Esophagus squamous epithelium (tissue), 5 donors: ENCODE measurements at places on chromosomes 6 and 20.

- no peak for DNase-seq
Observed at GRCh38 chr6:37777272-37777834, 42.2 kb upstream of the ZFAND3 start.

DNA sequence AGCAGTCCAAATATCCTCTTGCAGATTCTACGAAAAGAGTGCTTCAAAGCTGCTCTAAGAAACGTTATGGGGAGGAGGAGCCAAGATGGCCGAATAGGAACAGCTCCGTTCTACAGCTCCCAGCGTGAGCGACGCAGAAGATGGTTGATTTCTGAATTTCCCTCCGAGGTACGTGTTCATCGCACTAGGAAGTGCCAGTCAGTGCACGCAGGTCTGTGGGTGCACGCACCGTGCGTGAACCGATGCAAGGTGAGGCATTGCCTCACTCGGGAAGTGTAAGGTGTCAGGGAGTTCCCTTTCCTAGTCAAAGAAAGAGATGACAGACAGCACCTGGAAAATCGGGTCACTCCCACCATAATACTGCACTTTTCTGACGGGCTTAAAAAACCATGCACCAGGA is 272.1 kb upstream of the DEFB115 start:
- no peak for DNase-seq

DNA sequence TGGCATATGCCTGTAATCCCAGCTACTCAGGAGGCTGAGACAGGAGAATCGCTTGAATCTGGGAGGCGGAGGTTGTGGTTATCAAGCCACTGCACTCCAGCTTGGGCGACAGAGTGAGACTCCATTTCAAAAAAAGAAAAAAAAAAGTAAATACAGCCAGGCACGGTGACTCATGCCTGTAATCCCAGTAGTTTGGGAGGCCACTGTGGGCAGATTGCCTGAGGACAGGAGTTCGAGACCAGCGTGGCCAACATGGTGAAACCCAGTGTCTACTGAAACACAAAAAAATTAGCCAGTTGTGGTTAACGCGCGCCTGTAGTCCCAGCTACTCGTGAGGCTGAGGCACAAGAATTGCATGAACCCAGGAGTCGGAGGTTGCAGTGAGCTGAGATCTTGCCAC is 1.5 kb upstream of the NINL start:
- DNase-seq: no peak

GRCh38 chr6:144654506-144654905 is 369.4 kb downstream of the UTRN start:
- no peak for DNase-seq

DNA sequence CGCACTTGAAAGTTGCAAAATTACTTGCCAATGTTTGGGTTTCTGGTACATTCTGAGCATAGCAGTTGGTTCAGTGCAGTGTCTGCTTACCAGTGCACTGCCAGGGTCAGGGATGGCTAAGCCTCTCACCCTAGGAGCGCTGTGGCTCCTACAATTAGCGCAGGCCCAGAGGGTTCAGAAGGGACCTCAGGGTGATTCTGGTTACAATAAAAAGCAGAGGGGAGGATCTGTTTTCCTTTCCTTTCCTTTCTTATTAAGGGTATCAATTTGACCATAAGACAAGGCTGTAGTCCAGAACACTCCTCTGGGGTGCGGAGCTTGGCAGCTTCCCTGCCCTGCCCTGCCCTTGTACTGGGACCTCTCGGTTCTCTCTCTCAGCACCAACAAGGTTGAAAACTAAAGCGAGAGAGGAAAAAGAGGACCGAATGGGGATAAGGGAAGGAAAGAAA is 2.6 kb downstream of the MAFB start:
- DNase-seq: no peak

GRCh38 chr20:57746832-57747404 is 37.1 kb upstream of the PMEPA1 start:
- DNase-seq: no peak

DNA sequence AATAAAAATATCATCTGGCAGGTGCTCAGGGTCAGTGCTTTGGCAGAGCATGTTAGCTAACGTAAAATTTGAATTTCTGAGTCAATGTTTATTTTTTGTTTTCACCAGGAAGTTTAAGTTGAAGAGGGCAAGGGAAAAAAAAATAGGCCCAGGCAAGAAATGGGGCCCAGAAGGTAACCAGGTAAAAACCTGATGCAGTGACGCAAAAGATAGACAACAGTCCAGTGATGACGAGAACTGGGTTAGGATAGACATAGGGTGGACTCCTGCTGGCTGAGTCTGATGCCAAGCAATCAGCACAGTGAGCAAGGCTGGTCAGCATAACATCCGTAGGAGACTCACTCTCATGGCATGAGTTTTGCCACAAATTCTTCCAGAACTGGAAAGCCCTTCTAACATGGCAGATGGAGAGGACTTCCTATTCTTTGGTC is 42.2 kb downstream of the ZHX3 start:
- DNase-seq: no peak

DNA sequence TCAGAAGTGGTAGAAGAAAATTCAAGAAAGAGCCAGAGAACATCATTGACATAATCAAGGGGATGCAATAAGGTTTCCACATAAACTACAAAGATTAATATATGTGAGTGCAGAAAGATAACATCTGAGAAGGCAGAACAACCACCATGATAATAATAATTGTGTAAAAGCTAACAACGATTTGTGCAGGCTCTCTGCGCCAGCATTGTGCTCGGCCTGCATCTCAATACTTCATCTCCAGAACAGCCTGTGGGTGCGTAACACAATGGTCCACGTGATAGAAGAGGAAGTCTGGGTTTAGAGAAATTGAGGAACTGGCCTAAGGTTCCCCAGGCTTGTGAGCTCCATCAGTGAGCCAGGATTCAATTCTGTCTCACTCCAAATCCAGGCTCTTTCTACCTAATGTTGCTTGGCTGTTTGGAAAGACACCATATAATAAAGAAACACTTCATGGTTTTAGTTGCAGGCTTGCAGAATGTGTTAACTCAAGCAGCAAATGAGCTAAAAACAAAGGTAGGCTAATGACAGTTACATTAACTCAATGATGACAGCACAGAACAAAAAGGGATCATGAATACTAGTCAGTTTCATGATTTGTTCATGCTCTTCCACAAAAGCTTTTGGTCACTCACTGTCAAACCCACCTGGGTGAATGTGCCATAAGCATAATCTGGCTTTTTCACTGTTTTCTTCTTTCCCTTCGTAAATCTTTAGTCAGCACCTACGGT is 71.2 kb downstream of the LY86 start:
- no peak for DNase-seq

DNA sequence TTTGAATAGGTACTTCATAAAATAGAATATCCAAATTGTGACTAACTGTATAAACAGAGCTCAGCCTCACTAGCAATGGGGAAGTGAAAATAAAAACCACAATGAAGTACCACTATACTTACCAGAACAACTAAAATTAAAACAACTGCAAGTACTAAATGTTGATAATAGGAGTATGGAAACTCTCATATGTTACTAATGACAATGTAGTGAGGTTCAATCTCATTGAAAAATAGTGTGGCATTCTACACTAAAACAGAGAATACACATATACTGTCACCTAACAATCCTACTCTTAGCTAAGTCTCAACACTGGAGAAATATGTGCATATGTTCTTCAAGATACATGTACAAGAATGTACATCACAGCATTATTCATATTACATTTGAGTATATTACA is 132.0 kb upstream of the CARMIL1 start:
- DNase-seq: no peak

DNA sequence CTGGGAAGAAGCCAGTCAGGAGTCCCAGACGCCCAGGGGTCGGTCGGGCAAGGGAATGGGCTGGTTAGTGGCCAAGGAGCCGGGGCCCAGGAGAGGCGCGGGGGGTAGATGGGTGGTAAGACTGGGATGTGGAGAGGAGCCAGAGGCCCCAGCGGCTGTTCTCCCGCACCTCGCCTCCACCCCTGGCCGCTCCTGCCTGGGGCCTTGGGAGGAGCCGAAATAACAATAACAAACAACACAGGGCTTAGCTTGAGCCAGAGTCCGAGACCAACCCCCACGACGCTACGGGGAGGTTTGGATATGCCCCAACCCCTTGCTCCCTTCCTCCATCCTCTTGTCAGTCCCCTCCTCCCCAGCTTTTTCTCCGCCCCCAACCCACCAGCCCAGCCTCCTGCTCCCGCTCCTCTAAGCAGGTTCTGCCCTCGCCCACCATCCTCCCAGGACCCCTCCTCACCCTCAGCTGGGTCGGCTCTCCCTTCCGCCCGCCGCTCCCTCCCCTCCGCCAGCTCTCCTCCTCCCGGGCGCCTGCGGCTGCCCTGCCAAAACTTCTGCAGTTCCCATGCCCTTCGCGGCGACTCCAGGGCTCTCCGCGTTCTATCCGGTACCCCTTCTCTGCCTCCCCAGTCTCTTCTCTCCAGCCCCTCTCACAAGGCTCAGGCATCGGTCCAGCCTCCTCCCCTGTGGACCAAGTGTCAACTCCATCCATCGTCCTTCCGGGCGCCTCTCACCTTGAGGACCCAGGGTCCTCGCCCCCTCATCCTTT is 1.1 kb downstream of the RNF39 start:
- DNase-seq: no peak

DNA sequence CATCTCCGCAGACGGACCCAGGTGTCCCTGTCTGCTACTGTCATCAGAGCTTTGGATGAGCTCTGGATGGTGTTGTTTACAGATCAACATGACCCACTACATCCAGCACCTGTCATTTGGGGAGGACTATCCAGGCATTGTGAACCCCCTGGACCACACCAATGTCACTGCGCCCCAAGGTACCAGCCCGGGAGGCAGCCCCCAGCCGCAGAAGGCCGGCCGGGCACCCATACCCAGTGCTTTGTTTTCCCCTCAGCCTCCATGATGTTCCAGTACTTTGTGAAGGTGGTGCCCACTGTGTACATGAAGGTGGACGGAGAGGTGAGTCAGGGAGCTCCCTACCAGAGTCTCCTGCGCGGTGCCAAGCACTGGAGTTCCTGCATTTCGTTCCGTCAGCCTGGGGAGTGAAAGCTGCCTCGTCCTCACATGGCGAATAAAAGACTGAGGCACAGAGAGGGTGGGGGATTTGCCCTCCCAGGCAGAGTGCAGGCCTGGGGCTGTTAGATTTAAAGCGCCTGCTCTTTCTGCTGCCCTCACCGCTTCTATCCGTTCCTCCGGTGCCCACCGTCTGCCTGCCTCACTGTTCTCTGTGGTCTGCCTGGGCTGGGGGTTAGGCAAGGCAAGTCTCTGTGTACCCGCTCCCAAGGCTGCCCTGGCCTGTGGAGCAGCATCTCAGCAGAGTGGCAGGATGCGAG is 14.2 kb downstream of the ERGIC3 start:
- no peak for DNase-seq

- DNase-seq: no peak
Observed at GRCh38 chr6:47007657-47008396, 34.3 kb downstream of the ADGRF1 start.

- no peak for DNase-seq
Observed at GRCh38 chr20:41697861-41698559, 79.8 kb upstream of the CHD6 start.

DNA sequence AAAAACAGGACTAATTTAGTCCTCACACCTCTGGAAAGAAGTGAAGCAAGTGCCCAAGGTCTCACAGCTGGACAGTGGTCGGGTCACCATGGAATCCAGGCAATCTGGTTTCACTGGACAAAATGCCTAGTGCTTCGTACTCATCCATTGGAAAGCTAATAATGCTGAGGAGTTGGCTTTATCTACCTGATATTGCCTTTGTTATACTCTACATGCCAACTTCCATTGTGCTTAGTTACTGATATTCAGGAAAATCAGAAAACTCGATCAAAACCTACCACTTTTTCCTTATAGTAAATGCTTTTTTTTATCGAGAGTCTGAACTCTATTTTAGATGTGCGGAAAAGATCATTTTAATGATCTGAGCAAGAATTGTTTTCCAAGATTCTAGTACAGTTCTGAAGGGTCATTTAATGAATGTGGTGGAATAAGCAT is 966 bp downstream of the CFAP206 start:
- DNase-seq: no peak

DNA sequence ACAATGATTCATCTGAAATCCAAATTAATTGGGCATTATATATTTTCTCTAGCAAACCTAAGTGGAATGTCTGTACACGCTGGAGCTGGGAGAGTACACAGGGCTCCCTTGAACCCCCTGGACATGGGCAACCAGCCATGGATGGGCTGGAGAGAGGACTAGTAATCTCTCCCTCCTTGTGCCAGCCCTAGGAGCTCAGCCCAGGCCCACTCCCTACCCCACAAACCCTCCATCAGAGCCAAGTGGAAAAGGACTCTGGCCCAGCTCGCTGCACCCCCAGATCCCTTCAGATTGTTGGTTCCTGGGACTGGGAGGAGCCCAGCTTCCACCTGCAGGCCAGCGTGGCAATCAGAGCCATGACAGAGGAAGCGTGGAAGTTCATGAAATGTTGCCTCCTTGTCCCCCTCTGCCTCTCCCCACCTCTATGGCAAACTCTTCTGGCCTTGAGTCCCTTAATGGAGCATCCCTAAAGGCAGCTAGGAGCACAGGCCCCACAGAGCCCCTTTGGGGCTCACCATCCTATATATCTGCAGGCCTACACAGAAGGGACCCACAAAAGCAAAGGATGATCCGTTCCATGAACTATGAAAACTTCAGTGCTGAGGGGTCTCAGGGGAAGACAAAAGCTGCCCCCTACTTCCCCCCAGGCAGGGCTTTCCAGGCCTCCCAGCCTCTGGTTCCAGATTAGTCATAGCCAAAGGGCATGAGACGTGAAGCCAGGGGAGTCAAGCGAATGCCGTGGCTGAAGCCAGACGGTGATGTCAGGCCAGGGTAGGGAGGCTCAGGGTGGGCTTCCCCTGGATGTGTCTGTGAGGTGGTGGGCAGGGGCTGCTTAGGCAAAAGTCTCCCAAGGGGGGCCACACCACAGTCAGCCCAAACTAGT is 126.4 kb upstream of the MAFB start:
- DNase-seq: no peak

DNA sequence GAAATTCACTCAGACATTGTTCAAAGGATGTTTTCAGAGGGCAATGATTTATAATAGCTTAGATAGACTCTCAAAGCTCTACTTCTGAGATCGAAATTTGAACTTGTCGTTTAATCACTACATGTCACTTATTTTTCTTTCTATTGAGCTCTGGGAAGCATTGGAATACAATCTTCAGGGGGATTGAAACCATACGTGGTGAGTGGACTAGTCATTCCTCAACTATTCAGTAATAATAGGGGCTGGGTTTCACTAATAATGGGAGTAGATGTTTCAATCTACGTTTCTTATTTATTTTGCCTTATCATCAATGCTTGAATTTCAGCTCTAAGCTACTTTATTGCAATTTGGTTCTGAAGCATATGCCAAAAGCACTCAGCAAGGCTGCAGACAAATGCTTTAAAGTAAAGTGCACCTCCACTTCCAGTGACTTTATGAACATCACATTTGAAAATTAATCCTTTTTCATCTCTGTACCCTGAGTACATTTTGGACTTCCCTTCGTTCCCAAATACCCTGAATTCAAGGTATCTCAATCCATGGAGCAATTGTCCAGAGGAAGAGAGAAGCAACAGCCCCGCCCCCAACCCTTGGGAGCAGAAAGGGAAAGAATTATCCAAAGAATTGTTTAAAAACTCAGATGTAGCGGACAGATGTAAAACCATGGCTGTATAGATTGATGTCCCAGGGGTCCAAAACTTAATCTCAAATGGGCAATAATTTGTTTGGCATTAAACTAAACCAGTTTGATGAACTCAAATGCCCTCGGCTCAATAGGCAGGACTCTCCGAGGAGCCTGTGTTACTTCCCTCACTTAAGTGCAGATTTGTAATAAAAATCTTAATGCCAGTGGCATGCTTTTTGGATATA is 68.1 kb downstream of the HFE start:
- DNase-seq: no peak

- DNase-seq: no peak
Observed at GRCh38 chr6:90989763-90990162, 402.9 kb upstream of the MAP3K7 start.
